Midbrain (tissue), 1 donor: ENCODE measurements at places on chromosomes 2 and 18.

- DNase-seq = no peak
Measured at GRCh38 chr18:35389095-35389618, 12.0 kb upstream of the ZNF396 start.

GRCh38 chr2:31246184-31246852 lies 12.4 kb downstream of the EHD3 start:
- DNase-seq = no peak

DNA sequence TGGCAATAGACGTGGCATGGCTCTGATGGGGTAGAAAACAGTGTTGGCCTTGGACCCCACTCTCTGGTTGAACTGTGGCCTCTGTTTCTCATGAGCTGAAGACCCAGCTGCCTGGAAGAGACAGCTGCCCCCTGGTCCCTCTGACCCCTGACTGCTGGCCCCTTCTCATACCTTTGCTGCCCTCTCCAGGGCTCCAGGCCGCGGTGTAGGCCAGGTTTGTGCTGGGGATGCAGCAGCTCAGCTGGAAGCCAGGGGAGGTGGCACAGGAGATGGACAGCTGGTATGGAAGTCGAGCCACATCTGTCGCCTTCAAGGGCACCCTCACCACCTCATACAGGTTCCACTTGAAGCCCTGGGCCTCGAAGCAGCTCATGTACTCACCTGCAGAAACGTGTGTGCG lies 31.7 kb upstream of the SELENOI start:
- no peak for DNase-seq

DNA sequence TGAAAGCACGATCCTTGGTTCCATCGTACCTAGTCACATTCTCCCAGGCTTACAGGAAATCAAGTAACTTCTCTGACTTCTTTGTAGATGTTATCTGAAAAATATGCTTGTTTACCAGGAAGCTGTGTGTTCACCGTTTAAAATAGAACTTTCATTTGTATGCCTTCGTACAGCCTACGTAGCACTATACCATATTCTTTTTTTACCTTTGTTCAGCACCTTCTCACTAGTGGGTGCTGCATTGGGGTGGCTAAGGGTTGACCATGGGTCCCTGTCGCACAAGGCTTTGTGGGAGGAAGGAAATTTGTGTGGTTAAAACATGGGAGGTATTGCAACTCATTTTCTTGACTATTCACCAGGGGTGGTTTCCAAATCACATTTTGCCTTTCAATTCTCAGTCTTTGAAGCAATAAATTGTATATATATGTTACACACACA lies 16.6 kb downstream of the MALT1 start:
- no peak for DNase-seq

DNA sequence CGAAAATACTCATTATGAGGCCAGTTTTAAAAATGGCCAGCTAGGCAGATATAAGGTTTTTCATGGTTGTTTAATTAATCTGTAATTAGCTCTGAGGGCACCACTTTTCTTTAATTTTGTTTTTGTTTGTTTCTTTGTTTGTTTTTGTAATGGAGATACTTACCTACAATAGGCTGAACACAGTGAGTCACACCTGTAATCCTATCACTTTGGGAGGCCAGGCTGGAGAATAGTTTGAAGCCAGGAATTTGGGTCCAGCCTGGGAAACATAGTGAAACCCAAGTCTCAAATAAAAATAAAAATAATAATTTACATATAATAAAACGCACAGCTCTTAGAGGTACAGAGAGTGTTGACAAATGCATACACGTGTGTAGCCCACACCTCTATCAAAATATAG lies 56.8 kb upstream of the MSH2 start:
- no peak for DNase-seq

DNA sequence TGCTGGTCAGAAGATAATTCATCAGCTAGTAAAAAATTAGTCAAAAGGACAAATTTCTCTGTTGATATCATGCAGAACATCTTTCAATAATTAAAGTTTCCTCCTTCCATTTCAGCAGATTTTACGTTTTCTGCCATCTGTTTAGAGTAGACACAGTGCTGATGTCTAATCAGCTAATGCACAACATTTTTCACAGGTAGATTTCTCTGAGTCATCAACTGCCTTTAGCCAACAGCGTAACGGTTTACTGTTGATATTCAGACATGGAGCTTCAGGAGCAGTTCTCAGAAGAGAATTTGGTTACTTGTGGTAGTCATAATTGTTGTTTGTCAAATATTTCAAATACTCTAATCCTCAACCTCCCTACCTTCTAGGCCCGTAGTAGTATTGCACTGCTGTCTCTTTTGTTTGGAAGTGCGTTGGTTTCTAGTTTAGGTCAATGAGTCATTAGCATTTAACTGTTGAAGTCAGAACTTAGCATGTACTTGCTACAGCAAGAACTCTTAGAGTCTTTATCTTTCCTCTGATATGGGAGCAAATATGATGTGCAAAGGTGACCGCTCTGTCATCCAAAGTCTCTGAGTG lies 86.8 kb upstream of the TFPI start:
- no peak for DNase-seq
